ENCODE measurements at places on chromosomes 16 and 17.

DNA sequence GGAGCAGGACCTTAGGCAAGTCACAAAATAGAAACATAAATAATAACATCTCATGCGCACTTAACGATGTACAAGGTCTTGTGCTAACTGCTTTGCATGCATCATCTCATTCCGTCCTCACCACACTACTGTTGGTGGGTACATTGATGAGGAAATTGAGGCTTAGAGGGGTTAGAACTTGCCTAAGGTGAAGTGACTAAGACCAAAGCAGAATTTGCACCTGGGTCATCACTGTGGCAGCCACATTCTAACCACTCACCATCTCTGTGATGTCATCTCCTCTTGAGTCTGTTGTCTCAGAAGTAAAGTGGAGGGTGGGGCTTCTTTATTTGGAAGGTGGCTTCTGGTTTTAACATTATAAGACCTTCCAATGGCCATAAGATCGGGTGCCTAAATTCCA lies 20.4 kb upstream of the TRIM25 start:
- no peak for DNase-seq

- DNase-seq = no peak
Observed at GRCh38 chr16:10852286-10852685, 24.7 kb upstream of the CIITA start.

- no peak for DNase-seq
Observed at GRCh38 chr16:80123189-80123588, 417.6 kb upstream of the DYNLRB2 start.

- no peak for DNase-seq
Observed at GRCh38 chr16:15775209-15775608, 81.6 kb downstream of the MYH11 start.

- DNase-seq = no peak
Observed at GRCh38 chr17:47470836-47471235, 60.1 kb upstream of the NPEPPS start.

GRCh38 chr16:27273670-27274423 lies 5.3 kb upstream of the NSMCE1 start:
- DNase-seq = no peak

DNA sequence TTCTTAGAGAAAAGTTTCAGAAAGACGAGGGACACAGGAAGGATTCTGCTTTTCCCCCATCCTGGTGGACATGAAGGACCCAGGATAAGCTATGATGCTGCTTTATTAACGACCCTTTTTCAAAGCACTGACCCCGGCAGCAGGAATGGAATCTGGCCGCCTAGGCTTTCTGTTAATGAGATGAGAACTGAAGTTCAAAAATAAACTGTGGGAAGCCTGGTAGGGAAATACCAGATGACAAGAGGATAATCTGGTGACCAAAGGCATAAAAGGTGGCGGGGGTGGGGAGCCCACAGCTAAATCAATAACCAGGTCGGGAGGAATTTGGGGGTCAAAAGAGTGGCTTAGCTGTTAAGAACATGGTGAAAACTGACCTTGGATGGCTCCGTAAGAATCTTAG lies 171.0 kb downstream of the XYLT1 start:
- DNase-seq = no peak

DNA sequence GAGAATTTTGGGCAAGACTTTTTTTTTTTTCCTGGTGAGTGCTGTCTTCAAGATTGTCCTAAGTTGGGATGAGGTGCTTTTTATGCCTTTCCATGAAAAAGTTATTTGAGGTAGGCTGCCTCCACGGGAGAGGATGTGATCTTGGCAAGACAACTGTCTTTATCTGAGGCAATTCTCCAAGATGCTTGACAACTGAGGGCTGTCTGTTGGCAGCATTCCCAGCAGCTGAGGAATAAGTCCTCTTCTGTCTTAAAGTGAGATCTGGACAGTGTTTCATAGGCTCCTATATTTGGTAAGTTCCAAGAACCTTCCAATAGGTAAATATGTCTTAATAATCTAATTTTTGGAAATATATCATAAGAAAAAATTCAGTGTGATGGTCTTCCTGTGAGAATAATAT lies 662.0 kb downstream of the CDH11 start:
- no peak for DNase-seq

GRCh38 chr16:85262558-85263238 lies 150.4 kb upstream of the CIBAR2 start:
- no peak for DNase-seq

DNA sequence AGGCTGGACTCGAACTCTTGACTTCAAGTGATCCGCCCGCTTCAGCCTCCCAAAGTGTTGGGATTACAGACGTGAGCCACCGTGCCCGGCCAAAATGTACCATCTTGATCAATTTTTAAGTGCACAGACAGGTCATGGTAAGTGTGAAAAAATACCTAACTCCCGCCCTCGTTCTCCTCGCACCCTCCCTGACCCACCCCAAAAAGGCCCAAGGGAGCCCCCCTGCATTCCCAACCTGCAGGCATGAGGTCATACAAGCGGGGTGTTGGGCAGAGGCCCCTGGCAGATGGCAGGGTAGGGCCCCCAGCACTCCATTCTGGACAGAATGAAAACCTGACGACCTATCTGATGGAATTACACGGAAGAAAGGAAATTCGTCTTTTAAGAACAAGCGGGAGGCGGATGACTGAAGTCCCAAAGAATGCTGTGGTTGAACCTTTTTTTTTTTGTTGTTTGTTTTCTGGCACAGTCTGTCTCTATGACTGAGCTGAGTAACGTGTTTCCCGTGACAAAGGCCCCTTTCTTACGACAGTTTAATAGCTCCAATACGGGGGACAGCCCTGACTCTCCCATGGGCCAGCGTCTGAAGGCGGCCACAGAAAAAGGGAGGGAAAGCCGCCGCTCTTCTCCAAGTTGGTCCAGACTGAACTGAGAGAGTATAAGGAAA lies 376.4 kb downstream of the SLC39A11 start:
- DNase-seq = peak; percentile 90

DNA sequence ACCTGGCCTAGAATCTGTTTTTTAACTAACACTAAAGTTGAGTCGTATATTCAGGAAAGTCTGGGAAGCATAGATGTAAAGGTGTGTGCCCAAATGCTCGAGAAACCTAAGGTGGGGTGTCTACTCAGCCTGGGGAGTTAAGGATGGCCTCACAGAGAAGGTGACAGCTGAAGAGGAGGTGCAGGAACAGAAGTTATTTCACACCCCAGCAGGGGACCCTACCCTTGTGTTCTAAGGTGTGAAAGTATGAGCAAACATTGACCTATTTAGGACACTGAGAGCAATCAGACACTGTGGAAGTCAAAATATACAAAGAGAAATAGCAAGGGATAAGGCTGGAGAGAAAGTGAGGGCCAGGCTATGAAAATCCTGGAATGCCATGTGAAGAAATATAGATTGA lies 49.0 kb upstream of the DHX40 start:
- DNase-seq = no peak

DNA sequence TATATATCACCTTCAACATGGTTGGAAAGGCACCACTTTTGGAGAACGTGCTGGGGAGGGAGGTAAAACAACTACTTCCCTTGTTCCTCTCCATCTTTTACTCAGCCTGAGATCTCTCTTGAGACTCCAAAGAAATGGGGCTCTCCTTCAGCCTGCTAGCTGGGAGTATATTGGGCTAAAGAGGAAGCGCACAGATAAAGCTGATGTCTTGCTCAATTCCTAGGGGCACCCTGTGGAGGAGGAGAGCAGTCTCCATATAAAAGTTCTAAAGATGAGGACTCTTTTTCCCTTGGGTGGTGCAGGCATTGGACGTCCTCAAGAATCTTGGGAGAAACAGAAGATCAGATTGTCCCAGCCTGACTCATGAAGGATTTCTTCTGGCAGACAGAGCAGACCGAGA lies 4.6 kb upstream of the ETV4 start:
- DNase-seq = no peak

DNA sequence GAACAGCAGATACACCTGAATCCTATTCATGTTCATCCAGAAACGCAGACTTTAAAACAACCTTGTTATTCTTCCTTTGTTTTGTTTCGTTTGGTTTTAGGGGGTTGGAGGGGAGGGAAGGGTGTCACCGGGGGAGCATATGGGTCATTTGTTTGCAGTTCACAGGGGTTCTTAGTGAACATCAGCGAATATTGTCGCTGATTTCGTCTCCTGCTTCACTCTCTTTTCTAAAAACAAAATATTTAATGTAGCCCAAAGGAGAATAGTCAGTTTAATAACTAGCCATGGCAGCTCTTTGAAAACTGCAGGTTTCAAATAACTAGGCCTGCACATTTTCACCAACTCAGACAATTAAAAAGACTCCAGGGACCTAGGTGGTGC lies 37.6 kb downstream of the HLF start:
- no peak for DNase-seq

- DNase-seq = no peak
Observed at GRCh38 chr17:58338454-58338840, 9.9 kb upstream of the TSPOAP1 start.

DNA sequence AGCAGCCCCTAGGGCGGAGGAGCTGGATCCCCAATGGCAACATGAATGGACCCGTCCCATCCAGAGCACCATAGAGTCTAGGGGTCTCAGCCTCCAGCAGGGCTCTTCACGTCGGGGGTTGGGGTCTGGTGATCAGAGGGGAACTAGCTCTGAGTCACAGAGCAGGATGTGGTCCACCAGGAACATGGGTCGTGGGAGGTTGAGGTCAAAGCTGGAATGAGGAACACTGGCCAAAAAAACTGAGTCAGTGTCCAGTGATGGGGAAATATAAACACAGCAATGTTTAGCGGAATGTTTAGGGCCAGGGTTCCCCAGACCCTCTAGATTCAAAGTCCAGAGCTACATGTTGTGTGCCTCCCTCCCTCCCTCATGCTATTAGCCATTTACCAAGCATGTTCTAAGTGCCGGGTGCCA lies 79.1 kb upstream of the C16orf82 start:
- peak; percentile 43 for DNase-seq

DNA sequence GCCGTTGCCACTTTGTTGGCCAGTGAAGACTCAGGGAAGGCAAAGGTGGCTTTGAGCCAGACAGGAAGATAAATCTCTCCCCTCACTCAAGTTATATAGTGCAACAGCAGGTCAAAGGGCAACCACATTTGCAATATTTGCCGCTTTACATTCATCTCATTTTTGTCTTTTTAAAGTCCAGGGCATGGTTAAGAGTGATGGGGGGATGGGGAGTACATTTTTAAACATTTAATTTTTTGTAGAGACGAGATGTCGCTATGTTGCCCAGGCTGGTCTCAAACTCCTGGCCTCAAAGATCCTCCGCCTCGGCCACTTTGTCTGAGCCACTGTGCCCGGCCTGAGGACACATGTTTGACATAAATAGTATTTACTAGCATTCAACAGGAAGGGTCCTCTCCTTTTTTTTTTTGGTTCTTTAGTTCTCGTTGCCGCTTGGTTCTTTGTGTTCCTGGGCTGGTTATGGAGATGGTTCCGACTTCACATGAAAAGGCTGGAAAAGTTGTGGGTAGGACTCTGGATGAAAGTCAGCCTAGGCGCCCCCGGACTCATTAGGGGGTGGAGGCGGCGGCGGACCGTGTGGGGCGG lies 95.7 kb downstream of the RAB11FIP4 start:
- no peak for DNase-seq

GRCh38 chr16:58411736-58412614 lies 19.7 kb downstream of the GINS3 start:
- DNase-seq = no peak

GRCh38 chr17:14919094-14919493 lies 346.0 kb downstream of the PMP22 start:
- DNase-seq = no peak

GRCh38 chr17:73013301-73013700 lies 79.2 kb downstream of the SLC39A11 start:
- DNase-seq = no peak

- DNase-seq = no peak
Observed at GRCh38 chr17:13365331-13365730, 236.4 kb downstream of the HS3ST3A1 start.

DNA sequence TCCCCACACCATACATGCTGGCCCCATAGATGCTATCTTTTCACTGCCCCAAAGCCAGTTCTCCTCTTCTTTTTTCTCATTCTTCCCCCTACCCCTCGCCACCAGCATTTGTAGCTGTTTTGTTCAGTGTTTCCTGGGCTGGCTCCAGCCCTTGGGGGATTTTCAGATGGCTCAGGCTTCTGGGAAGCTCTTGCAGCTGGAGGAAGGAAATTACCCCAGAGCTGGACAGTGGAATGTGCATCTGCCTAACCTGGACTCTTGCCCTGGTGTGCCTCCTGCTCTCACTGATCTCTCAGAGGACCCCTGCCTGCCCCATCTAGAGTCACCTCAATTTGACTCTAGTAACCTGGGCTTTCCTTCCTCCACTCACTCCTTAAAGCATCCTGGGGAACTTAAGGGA lies 82.8 kb downstream of the MYH13 start:
- no peak for DNase-seq

DNA sequence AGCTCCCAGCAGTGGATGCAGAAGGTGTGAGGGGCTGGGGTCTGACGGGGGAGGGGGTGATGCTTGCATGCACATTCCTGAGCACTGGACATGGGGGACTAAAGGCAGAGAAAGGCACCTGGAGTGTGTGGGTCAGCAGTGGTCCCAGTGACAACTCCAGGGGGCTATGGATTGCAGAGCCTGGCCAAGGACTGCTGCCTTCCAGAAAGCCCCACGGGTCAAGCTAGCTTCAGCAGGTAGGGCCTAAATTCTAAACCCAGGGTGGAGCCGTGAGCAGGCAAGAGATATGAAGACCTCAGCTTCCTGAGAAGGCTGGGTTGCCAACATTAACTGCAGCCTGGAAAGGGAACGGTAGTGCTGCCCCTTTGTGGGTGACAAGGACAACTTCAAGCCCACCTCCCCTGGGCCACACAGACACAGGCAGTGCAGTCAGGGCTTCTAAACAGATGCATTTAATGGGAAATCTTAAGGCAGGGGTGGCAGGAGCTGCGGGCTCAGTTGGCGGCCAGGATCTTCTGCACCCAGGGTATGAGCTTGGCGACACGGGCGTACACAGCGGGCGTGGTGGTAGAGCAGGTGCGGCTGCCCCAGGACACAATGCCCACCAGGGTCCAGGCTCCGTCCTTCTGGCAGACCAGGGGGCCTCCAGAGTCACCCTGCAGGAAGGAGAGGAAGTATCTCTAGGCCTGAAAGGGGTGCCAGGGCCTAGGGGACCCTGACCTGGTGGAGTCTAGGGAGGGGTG lies 3.1 kb downstream of the CTRB2 start:
- DNase-seq = no peak

- peak; percentile 85 for DNase-seq
Observed at GRCh38 chr17:10127819-10128425, 70.5 kb downstream of the GAS7 start.

DNA sequence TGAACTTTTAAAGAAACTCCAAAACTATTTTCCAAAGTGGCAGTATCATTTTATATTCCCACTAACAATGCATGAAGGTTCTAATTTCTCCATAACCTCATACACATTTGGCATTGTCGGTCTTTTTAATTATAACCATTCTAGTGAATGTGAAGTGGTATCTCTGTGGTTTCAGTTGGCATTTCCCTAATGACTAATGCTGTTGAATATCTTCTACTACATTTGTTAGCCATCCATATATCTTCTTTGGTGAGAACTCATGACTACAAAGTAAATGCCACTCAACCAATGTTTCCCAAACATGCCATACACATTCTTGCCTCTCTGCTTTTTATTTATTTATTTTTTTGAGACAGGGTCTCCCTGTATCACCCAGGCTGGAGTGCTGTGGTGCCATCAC lies 31.7 kb upstream of the TAOK1 start:
- no peak for DNase-seq

- no peak for DNase-seq
Observed at GRCh38 chr17:9636501-9636900, 8.8 kb upstream of the USP43 start.

- DNase-seq = no peak
Observed at GRCh38 chr17:21394265-21394664, 18.1 kb downstream of the KCNJ12 start.

- DNase-seq = no peak
Observed at GRCh38 chr16:68910051-68910450, 66.7 kb downstream of the TANGO6 start.

- DNase-seq = no peak
Observed at GRCh38 chr17:34182036-34182803, 72.9 kb upstream of the CCL2 start.
